BJ (cell line): ENCODE measurements at places on chromosomes 16 and 17. TPM values are rescaled to one million over a fixed set of nuclear protein-coding genes. Genes with fewer than 3 reads are reported as not detected.

The ADORA2B gene
- 8.0 and 10.5 TPM in 2 replicates for polyA plus RNA-seq

The HOXB6 gene
- polyA plus RNA-seq = not detected in 2 replicates

DNA sequence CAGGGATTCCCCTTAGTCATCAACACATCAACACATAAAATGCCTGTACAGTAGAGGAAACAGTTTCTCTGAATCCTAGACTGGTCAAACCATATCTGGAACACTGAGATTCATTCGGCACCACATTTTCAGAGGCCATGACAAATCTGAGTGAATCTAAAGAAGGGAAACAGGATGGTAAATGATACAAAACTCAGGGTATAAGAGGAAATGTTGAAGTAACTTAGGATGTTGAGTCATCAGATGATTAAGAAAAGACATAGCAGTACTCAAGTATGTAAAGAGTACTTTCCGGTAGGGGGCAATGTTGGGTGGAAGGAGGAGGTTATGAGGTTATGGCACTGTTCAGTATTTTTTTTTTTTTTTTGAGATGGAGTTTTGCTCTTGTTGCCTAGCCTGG lies 358.5 kb upstream of the PMFBP1 start:
- no peak for DNase-seq

GRCh38 chr16:82033006-82033405 lies 2.0 kb upstream of the HSD17B2 start:
- DNase-seq = no peak

DNA sequence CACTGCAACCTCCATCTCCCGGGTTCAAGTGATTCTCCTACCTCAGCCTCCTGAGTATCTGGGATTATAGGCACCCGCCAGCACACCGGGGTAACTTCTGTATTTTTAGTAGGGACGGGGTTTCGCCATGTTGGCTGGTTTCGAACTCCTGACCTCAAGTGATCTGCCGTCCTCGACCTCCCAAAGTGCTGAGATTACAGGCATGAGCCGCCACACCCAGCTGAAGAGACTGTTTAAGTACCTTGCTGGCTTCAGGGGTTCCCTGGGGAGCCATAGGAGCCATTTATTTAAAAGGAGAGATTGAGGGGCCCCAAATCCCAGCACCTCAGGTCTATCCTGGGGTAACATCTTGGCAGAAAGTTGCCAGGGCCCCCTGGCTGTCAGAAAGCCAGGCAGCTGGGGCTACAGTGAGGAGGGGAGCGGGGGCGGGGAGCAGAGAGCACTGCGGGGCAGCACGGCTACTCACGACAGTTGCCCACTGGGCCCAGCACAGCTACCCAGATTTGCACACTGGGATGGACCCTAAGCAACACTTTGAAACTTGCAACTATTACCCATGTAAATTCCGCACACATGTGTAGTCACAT lies 1.6 kb downstream of the SNAI3 start:
- DNase-seq = no peak

The SHISA6 gene
- polyA plus RNA-seq = not detected in 2 replicates

GRCh38 chr16:68749432-68749831 lies 12.3 kb downstream of the CDH1 start:
- DNase-seq = no peak

- no peak for DNase-seq
Observed at GRCh38 chr17:71980171-71980570, 140.6 kb upstream of the SOX9 start.

GRCh38 chr17:7977039-7977438 lies 25.4 kb upstream of the GUCY2D start:
- no peak for DNase-seq

The GAST gene
- polyA plus RNA-seq = not detected in 2 replicates

GRCh38 chr16:64544859-64545258 lies 577.0 kb downstream of the CDH11 start:
- no peak for DNase-seq

GRCh38 chr17:40996829-40997228 lies 2.9 kb upstream of the KRTAP3-3 start:
- no peak for DNase-seq

DNA sequence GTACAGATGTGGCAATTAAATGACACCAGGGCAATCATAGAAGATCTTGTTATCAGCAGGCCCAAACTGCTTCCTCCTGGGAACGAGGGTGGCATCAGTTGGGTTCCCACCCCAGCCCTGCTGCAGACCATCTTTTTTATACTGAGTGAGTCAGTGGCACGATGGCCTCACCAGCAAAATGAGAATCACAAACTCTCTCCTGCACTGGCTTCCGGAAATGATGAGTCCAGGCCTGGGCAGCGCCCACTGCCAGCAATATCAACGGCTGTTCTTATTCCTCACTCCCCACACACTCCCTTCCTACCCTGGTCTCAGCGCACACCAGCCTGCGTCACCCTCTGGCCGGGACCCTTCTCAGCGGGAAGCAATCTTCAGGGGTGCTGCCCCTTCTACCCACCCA lies 340.3 kb downstream of the FOXL1 start:
- DNase-seq = no peak

The CDH11 gene
- 498 and 589 TPM in 2 replicates for polyA plus RNA-seq
